ENCODE measurements at places on chromosomes 16 and 17.

DNA sequence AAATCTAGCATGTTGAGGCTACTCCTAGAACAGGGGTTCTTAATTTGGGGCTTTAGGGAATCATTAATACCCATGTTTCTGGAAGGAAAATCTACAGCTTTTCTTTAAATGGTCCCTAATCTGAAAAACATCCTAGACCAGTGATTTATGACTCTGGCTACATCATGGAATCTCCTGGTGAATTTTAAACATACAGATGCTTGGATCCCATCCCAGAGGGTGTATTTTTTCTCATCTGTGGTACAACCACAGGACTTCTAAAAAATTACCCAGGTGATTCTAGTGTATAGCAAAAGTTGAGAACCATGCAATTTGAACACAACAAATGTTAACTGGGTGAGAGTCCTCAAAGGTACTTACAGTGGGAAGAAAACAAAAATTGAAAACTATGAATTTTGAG is 41.5 kb downstream of the KANSL1 start:
- no peak for DNase-seq

DNA sequence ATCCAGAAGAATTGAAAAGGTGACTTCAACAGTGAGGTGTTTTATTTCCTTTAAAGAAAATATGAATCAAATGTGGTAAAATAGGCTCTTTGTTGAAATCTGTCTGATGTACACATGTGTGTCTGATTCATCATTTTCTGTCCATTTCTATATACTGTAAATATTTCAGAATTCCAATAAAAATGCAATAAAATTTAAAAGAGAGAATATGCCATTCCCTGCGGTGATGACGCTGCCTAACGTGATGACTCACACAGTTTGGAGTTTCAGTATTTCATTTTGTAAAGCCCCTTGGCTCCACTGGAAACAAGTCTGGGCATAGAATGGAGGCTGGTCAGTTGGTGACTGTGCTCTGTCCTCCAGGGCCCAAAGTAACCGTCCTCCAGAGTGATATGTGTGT is 482.5 kb upstream of the CDH5 start:
- no peak for DNase-seq

- DNase-seq, result no peak
Measured at GRCh38 chr17:34820248-34820801, 140.9 kb downstream of the CCT6B start.

GRCh38 chr16:81755915-81756614 is 23.0 kb upstream of the PLCG2 start:
- DNase-seq, result no peak

DNA sequence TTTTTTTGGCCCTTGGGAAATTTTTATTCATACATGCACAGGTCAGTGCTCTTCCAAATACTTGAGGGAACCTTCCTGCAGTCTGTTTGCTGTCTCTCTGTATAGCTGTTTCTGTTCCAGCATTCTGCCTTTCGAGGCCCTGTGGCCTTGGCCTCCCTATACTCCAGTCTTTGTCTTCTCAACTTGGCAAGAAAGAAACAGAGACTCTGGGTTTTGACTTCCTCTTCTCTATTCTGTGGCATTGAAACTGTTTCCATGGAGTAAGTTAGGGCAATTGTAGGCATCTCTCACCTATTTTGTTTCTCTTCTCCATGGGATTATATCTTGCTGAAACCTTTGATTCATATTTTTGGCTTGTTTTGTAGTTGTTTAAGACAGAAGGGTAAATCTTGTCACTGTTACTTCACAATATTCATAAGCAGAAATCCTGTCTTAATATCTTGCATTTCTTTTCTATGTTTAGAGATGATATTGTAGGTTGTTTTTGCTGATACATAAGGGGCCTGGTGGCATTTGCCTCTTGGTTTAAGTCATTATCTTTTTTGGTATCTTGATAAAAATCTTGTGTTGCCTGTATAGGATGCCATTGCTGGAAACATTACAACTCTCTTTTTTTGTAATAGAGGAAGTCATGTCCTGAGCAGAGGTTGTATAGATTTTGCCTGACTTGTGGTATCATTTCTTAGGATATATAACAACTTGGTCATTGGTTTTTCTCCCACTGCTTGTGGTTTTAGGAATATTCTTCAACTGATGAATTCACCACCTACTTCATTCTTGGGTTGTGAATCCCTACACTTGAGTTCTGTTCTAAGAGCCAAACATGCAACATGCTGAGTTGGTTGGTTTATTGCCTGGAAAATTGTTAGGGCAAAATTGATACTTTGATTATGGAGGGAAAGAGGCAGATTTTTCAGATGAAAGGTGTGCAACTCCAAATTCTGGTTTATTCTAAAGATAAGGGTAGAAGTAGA is 168.6 kb downstream of the FTO start:
- DNase-seq, result no peak

DNA sequence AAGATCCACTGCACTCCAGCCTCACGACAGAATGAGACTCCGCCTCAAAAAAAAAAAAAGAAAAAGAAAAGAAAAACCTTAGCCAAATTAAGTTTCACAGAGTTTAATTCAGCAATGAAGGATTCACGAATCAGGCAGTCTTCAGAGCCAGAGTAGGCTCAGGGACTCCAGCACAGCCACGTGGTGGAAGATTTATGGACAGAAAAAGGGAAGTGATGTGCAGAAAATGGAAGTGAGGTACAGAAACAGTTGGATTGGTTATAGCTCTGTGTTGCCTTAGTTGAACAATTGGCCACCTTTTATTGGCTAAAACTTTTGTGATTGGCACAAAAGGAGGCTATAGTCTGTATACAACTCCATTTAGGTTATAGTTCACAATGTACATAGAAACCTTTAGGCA is 256.6 kb downstream of the HS3ST3B1 start:
- no peak for DNase-seq

DNA sequence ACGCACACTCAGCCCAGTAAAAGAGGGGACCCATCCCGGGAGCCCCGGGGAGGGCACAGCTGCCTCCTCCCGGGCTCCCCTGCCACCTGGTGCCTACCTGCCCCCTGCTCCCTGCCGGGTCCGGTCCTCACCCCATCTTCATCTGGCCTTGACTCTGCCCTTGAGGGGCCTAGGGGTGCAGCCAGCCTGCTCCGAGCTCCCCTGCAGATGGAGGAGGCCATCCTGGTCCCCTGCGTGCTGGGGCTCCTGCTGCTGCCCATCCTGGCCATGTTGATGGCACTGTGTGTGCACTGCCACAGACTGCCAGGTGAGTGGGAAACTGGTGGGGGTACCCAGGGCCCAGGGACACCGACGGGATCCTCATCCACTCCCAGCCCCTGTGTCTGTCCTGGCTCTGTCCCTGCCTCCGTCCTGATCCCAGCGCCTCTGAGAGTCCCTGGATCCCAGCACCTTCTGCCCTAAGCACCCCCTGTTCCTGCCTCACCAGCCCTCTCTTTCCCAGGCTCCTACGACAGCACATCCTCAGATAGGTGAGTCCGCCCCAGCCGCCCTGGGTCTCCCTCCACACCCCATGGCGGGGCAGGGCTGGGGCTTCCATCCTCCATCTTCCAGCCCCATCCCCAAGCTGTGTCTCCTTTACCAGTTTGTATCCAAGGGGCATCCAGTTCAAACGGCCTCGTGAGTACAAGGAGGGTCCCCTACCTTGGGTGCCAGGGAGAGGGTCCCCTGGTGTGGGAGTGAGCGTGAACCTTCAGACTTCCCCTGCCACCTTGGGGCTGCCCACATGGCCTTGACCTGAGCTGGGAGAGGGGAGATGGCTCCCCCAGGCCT is 574 bp downstream of the LAT start:
- no peak for DNase-seq

DNA sequence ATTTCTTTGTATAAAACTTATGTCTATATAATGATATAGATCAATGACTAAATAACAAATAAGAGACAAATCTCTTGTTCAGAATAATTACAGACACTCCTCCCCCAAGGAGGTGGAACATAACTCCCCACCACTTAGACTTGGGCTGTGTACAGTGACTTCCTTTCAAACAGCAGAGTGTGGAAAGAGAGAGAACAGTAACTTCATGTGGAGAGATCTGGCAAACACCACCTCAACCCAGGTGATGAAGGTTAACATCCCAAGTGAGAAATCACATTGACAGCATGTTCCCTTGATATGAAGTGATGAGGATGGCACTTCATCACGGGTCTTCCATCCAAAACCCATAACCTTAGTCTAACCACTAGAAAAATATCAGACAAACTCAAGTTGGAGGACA is 169.3 kb downstream of the PARN start:
- DNase-seq, result no peak

DNA sequence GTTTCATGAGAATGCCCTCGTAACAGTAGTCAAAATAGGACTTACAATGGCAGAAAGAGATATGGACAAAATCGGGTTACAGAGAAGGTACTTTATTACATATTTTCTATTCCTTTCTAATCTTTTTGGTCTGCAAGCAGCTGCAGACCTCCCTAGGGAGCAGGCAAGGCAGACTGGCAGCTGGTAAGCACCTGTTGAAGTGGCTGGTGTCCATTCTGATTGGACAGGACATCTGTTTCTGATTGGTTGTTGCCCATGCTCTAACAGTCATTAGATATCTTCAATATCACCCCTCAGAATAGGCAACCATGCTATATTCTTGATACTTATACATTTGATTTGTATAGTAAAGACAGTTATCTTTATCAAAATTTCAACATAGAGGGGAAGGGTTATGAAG is 606.3 kb downstream of the KCNJ2 start:
- DNase-seq, result no peak

DNA sequence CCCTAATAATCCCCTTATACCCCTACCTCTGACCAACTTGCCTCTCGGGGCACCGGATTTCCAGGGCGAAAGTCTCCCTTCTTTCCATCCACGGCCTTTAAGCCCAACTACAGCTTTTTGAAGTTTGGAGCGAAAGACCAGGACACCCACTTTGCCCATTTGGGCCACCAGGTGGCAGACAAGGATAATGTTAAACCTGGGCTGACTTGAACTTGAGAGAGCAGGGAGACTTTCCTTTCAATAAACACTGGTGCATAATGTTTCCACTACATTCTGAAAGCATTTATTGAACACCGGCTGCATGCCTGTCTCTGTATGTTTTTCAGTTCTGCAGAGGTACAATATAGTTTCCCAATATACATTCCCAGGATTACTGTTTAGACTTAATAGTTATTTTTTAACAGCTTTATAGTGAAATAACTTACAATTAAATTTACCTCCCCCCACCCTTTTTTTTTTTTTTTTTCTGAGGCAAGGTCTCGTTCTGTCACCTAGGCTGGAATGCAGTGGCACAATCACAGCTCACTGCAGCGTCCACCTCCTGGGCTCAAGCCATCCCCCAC is 6.9 kb upstream of the CES3 start:
- DNase-seq, result peak; percentile 45

DNA sequence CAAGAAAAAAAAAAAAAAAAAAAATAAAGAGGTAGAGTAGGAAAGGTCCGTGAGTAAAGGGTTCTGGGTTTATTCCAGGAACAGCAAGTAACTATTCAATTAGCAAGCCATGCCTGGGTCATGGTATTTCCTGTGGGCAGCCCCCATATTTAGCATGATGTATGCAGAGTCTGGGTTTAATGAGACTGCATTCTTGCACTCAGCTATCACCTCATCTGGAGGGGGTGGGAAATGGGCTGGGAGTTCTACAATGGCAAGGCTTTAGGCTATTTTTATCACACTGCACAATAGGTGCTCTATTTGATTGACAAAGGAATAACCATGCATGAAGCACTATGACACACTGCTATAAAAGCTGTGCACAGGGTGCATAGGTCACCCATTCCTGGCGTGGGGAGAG is 104.0 kb upstream of the CCL2 start:
- no peak for DNase-seq

DNA sequence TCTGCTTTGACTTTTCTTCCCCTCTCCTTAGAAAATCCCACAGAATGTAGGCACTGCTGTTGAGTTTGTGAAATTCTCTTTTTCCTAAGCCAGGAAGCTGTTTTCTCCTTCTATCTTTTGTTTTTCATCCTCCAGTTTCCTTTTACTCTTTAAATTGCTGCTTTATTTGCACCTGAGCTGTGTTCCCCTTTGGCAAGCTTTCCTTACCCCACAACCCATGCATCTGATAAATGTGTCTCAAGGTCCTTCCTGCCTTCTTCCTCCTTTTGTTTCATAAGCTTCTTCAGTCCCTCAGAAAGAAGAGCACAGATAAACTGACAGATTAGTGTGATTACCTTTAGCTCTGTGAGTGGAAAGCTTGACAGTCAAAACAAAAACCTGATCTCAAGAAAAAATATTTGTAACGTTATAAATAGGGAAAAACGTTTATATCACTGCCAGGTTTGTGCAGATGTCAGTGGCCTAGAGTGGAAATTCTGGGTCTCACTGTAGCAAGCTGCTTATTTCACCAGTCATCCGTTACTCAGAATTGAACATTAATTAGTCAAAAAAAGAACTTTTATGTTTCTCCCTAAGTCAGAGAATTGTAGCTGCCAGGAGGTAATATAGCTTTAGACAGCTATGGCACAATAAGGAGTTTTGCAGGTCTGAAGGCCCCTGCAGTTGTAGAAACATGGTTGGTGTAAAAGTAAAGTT is 23.6 kb downstream of the GSDMB start:
- DNase-seq, result no peak

- DNase-seq, result no peak
Measured at GRCh38 chr17:32142857-32143526, 690 bp downstream of the RHOT1 start.

- DNase-seq, result no peak
Measured at GRCh38 chr17:60354223-60354622, 37.7 kb downstream of the USP32 start.

DNA sequence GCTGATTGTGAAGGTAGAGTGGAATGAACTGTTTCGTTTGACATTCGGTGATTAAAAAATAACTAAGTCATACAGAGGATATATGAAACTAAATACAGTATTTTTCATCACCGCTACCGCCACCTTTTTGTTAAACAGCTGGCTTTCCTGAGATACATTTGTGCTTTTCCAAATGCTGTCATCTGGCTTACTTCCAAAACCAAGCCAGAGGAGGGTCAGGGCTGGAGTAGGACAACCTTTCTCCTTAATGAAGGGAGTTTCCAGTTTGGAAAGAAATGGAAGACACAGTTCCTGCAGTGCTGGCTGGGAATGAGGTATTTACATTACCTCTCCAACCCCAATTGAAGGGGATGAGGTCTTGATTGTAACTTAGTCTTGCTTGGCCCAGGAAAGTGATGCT is 3.2 kb downstream of the TNRC6C start:
- no peak for DNase-seq

GRCh38 chr16:84603140-84603816 is 14.6 kb downstream of the COTL1 start:
- DNase-seq, result peak; percentile 34

DNA sequence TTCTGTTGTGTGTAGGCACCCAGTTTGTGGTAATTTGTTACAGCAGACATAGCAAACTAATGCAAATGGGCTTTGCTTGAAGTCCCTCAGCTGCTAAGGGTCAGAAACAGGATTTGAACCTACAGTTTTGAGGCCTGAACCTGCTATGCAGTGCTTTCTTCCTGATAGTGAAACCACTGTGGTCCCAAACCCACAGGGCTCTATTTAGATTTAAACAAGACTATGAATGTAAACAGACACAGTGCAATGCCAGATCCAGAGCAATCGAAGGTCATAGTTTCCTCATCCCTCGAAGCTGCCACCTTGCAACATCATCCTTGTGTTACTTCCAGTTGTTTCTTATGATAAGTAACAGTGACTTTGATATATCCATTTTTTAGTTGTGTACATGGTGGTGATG is 630.2 kb downstream of the WWOX start:
- no peak for DNase-seq

- no peak for DNase-seq
Measured at GRCh38 chr16:74713876-74714275, 13.2 kb upstream of the MLKL start.

- DNase-seq, result no peak
Measured at GRCh38 chr16:52755396-52755795, 208.5 kb upstream of the TOX3 start.

- no peak for DNase-seq
Measured at GRCh38 chr17:58560511-58560910, 46.1 kb upstream of the MTMR4 start.

GRCh38 chr16:66834746-66835145 is 4.0 kb upstream of the NAE1 start:
- no peak for DNase-seq
